ENCODE measurements at places on chromosomes 13 and 19. TPM values are rescaled to one million over a fixed set of nuclear protein-coding genes. Genes with fewer than 3 reads are reported as not detected.

CGB8 gene
- not detected for total RNA-seq

ASF1B gene
- total RNA-seq: 1.4 TPM

ZNF792 gene
- 4.4 TPM for total RNA-seq

STOML3 gene
- not detected for total RNA-seq

EID2B gene
- total RNA-seq: 2.3 TPM

KIR2DL1 gene
- total RNA-seq: not detected

LRG1 gene
- not detected for total RNA-seq

C1QTNF9 gene
- not detected for total RNA-seq

CABP5 gene
- total RNA-seq: not detected

ZNF600 gene
- 1.3 TPM for total RNA-seq

F2RL3 gene
- total RNA-seq: 6.4 TPM

NOTCH3 gene
- 34.2 TPM for total RNA-seq

DNAAF3 gene
- total RNA-seq: 0.89 TPM

CXCL17 gene
- not detected for total RNA-seq

SIGLEC10 gene
- 7.7 TPM for total RNA-seq

LGALS14 gene
- not detected for total RNA-seq

SERPINE3 gene
- total RNA-seq: not detected

MYH14 gene
- total RNA-seq: 44.5 TPM

SLC8A2 gene
- 0.37 TPM for total RNA-seq

PBX4 gene
- not detected for total RNA-seq

ZNF181 gene
- total RNA-seq: 50.1 TPM

MAG gene
- not detected for total RNA-seq

RASAL3 gene
- 0.48 TPM for total RNA-seq

FFAR1 gene
- not detected for total RNA-seq

FBXO17 gene
- total RNA-seq: 5.7 TPM

FCER2 gene
- not detected for total RNA-seq

CYP2A7 gene
- total RNA-seq: not detected

LYL1 gene
- total RNA-seq: 15.3 TPM

MAST1 gene
- total RNA-seq: not detected

SLC7A10 gene
- not detected for total RNA-seq

PAF1 gene
- 34.8 TPM for total RNA-seq

ATP4A gene
- total RNA-seq: not detected

SLC10A2 gene
- total RNA-seq: not detected

LILRA6 gene
- 1.7 TPM for total RNA-seq

BICRA gene
- total RNA-seq: 7.0 TPM

KIR3DL2 gene
- total RNA-seq: not detected

NAPSA gene
- 0.31 TPM for total RNA-seq

COL4A2 gene
- 141 TPM for total RNA-seq

ELAVL3 gene
- not detected for total RNA-seq

HSH2D gene
- not detected for total RNA-seq

DDA1 gene
- 40.1 TPM for total RNA-seq

CRTC1 gene
- total RNA-seq: 4.0 TPM

TLE6 gene
- 5.2 TPM for total RNA-seq

LILRB4 gene
- total RNA-seq: 2.0 TPM

AMER2 gene
- total RNA-seq: not detected

TNFSF11 gene
- not detected for total RNA-seq

METTL21C gene
- total RNA-seq: not detected

MAP3K10 gene
- 13.6 TPM for total RNA-seq

LONP1 gene
- 65.4 TPM for total RNA-seq

FGF9 gene
- total RNA-seq: 3.2 TPM

ZNF780A gene
- total RNA-seq: 2.4 TPM

ZNF429 gene
- 9.8 TPM for total RNA-seq

C13orf42 gene
- total RNA-seq: not detected

Data from right atrium auricular region (tissue), 2 donors.